Stimulated activated CD8-positive, alpha-beta memory T cell treated with anti-CD3 and anti-CD28 coated beads, Interleukin-4, amount 100 ng/mL, for 4 hours (primary cell): ENCODE measurements at places on chromosomes 5 and 9.

DNA sequence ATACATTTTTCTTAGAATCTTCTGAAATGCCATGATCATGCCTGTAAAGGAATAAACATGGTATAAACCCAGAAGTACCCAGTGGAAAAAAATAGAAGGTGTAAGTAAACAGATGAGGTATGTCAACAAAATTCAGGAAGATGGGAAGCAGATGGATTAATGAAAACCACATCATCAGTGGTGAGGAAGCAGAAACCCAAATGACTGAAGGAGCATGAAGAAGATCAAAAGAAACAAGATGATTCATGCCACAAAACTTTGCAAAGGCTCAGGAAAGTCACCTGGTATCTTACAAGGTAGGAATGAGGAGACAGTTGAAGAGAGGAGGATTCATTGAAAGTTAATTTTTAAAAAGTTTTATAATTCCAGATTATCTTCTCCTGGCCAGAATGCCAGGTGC lies 132.8 kb upstream of the PAPPA start:
- DNase-seq: no peak

- DNase-seq: no peak
Measured at GRCh38 chr5:59094864-59095263, 512.0 kb downstream of the RAB3C start.

GRCh38 chr5:73957397-73958001 lies 331.5 kb downstream of the ARHGEF28 start:
- no peak for DNase-seq

- DNase-seq: no peak
Measured at GRCh38 chr9:71719562-71719961, 48.8 kb downstream of the CEMIP2 start.

DNA sequence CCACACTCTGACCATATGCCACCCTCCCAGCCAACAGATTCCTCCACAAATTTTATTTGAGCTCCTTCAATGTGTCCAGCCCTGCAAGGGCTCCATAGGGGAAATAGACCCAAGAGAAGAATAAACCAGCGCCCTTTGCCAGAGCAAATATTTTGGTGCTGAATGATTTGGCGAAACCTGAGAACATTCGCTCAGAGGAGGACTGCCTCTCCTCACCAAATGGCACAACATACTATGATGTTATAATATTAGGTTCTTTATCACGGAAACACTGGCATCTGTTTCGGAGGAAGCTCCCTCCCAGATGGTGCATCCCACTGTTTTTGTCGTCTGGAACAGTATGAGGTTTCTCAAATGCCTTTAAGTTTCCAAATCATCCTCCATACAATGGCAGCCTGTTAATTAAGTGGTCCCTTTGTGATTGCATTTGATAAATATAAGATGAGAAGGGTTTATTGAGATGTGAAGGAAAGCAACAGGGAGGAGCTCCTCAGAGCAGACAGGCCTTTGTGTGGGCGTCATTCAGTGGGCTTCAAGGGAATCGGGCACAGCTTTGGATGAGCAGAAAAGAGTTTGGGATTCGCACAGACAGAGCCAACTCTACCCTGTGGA lies 139.1 kb upstream of the ADRA1B start:
- DNase-seq: no peak
